ENCODE measurements at places on chromosomes 1 and 21.

GRCh38 chr1:87034351-87034750 lies 119.9 kb downstream of the HS2ST1 start:
- no peak for DNase-seq

DNA sequence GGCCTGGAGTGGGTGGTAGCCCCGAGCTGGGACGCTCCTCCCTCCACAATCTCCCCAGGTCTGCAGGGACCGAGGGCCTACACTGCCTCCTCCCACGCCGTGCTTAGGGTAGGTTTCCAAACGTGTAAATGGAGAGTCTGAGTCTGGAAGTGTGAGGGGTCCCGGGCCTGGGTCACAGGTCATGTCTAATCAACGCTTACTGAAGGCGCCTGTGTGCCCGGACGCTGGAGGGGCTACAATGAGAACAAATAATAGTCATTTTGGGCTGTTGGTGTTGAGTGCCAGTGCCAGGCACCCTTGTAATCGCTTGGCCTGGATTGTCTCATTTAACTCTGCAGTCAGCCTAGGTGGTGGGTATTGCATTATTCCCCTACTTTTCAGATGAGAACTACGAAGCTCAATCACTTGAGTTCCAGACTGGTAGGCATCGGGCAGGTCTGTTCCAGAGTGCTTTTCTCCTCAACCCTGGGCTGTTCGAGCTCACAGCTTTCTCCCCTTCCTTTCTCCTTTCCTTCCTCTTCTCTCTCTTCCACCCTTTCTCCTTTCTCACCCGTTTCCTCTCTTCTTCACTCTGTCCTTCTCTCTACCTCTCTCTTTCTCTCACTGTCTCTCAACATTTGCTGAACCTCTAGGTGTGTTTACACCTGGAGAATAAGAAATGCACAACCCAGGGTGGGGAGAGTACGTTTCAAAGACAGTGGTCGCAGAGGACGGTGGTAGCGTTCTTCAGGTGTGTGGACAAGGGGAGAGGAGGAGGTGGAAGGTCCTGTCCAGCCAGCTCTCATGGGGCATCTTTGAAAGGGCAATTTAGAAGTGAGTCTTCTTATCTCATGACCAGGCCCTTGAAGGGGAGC lies 883 bp downstream of the SLC66A1 start:
- DNase-seq: no peak

- DNase-seq: no peak
Observed at GRCh38 chr1:1613509-1614082, 1.7 kb upstream of the MIB2 start.

DNA sequence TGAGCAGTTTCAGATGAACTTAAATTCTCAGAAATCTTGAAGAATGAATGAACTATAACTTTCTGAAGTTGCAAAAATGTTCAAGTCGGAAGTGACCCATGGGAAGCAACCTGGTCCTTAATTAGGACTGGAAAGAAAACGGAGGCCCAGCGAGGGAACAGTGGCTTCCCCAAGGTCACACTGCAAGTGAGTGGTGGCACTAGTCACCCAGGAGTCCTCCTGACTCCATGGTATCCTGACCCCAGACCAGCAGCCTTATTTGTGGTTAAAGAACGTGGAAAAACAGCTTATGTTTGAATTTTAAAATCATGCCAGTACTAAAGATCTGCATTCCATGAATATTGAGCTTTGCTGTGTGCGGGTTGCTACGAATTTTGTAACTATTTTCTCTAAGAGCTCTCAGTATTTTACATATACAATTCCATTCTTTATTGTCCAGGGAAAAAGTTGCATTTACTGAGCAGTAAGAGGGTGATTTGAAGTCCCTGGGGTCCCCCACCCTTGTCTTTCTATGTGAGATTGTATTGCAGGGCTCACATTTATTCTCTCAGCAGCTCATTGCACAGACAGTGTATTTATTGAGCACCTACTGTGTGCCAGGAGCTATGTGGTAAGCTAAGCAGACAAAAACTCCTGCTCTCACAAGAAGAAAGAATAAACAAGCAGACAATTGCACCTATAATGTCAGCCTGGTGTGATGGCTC lies 61.6 kb upstream of the ATP5PO start:
- DNase-seq: no peak

DNA sequence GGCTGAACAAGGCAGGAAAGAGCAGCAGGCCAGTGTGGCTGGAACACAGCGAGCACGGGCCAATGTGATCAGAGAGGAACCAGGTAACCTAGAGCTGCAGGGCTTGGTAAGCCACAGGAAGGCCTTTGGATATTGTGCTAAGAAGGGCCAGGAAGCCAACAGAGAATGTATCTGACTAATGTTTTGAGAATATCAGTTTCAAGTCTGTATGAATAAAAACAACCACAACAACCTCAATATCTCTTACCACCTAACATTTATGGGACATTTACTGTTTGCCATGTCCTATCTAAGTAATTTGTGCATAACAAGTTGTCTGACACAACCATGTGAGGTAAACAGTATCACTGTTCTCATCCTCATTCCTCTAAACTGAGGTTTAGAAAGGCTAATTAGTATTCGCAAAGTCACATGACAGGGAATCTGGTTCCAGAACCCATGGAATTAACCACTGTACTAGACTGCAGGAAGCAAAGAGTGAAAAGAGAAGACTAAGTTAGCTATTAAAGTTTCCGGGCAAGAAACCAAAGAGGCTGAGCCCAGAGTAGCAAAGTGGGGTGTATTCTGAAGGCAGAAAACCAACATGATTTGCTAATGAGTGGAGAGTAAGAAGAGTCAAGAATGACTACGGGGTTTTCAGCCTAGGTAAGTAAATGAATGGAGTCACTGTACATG lies 38.9 kb downstream of the SPRTN start:
- peak; percentile 66 for DNase-seq

- no peak for DNase-seq
Observed at GRCh38 chr1:83012950-83013349, 986.0 kb downstream of the TTLL7 start.

GRCh38 chr1:208288495-208288894 lies 44.3 kb upstream of the PLXNA2 start:
- peak; percentile 41 for DNase-seq

DNA sequence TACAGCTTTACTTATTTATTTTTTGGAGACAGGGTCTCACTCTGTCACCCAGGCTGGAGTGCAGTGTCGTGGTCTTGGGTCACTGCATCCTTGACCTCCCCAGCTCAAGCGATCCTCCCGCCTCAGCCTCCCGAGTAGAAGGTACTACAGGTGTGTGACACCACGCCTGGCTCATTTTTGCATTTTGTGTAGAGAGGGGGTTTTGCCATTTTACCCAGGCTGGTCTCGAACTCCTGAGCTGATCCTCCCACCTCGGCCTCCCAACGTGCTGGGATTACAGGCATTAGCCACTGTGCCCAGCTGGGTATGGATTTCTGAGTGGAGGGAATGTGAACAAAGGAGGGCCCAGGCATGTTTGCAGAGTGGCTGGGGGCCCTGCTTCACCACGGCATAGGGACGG lies 44.1 kb downstream of the WNT4 start:
- no peak for DNase-seq

- DNase-seq: no peak
Observed at GRCh38 chr1:45621895-45622523, 1.8 kb downstream of the CCDC17 start.

- peak; percentile 79 for DNase-seq
Observed at GRCh38 chr1:19799230-19800075, at the start of gene TMCO4. Gene TMCO4 (minus strand): TSS chr1:19799916. CDS start chr1:19780758, 19,158 bp downstream.

- DNase-seq: no peak
Observed at GRCh38 chr1:29119121-29119929, 4.4 kb downstream of the TMEM200B start.

- DNase-seq: no peak
Observed at GRCh38 chr1:110048923-110049601, 14.6 kb downstream of the STRIP1 start.

DNA sequence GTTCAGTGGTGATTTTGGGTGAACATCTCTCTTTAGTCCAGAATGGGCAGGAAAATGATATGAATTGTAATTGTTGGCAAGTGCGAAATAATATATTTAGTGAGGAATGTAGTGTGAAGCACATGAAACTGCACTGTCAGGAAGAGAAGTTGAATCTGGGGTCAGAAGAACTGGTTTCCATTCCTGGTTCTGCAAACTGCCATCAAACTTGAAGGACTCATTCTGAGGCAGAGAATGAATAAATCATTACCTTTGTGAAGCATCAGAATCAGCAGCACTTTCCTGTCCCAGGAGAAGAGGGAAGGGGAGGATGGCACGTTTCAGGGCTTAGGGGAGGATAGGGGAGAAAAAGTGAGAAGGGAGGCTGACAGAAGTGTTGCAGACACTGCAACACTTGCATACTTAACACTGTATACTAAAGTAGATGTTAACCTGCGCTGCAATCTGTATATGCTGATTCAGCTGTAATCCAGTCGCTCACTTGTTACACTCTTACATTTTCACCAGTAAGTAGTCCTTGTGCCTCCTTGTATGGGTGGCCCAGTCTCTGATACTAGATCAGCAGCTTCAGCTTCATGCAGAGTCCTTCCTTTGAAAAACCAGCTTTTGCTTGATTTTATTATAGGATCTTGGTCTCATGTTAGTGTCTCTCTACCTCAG lies 10.5 kb upstream of the RPTN start:
- DNase-seq: no peak

DNA sequence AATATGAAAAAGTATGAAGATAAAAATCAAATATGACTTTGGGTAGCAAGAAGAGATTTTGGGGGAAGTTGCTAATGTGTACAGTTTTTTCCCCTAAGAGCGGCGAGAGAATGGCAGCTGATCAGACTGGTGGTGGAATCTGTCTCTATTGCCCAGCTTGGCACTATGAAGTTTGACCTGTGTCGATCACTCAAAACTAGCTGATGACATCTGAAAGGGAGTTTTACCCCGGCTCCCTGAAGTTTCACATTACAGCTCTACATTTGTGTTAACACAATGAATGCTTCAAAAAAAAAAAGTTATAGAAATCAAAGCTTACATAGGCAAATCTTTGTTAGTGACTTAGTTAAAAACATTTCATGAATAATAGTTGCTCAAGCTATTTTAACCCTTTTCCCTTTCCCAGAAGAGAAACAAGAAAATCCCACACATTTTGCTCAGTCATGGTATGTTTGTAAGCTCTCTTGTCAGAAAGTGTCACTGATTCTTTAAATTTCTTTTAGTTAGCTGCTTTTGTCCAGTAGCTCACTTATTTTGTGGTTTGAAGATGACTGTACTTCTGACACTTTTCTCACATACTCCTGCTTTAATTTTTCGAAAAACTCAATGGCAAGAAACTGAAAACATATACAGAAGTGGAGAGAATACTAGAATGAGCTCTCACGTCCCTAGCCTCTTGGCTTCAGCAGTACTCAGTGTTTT lies 41.3 kb downstream of the DYRK1A start:
- DNase-seq: no peak

DNA sequence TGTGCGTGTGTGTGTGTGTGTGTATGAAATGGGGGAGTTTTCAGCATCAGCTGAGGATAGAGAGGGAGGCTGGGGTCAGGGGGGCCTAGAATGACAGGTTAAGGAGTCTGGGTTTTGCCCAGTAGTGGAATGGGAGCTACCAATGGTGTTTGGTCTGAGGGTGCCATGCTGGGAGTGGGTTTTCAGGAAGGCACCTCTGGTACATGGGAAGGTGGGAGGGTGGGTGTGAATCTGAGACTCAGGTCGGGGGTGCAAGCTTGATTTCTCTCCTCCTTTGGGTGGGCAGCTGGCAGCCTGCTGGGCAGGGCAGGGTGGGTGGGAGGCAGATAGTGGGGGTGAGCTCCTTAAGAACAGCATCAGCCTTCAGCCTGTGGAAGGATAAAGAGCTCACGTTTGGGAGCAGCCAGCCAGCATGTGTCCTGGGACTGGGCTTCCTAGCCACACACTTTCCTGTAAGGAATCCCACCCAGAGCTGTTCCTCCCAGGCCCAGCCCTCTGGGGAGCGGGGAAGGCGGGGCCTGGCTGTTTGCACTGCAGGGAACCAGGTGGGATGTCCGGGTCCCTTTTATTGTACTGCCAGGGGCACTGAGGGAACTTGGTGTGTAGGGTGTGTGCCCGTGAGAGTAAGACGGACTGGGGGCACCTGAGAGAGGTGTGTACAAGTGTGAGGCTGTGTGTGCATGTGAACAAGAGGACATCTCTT lies 152.8 kb downstream of the FOXD2 start:
- peak; percentile 12 for DNase-seq

DNA sequence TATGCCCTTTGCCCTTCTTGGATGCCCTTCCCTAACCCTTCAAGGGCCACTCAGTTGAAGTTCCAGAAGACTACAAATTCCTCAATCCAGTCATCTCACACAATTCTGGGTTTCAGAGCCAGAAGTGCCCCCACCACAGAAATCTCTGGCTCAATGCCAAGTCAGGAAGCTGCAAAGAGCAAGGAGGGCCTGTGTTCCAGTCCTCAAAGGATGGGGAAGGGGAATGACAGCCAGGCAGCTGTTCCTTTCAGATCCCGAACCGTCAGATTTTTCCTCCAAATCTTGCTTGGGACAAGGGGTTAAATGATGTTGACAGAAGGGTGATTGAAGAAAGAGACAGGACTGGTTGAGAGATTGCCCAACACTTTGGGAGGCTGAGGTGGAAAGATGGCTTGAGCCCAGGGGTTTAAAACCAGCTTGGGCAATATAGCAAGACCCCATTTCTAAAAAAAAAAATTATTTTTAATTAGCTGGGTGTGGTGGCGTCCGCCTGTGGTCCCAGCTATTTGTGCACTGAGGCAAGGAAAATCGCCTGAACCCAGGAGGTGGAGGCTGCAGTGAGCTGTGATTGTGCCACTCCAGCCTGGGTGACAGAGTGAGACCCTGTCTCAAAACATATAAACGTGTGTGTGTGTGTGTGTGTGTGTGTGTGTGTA lies 716 bp upstream of the HPDL start:
- no peak for DNase-seq

DNA sequence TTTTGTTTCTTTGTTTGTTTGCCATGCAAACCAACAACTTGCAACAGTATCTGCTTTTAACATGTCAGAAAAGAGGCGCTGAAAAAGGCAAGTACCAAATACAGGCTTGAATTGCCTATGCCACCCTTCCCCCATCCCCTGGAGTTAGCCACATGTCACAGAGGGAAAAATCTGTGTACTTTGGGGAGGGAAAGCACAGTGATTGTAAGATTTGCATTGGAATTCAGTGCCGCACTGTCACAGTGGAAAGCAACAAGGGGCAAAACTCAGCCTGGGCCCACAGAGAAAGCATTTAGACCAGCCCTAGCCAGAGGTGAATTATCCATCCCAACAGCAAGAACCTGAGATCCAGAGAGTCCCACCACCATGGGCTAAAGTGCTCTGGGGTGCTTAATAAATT lies 52.4 kb upstream of the ACADM start:
- DNase-seq: no peak

- DNase-seq: no peak
Observed at GRCh38 chr1:189253601-189254350, 1223.9 kb downstream of the BRINP3 start.
